ENCODE measurements at places on chromosomes 4 and X.

GRCh38 chr4:16461362-16461761, 235.1 kb upstream of the TAPT1 start:
- DNase-seq = no peak

DNA sequence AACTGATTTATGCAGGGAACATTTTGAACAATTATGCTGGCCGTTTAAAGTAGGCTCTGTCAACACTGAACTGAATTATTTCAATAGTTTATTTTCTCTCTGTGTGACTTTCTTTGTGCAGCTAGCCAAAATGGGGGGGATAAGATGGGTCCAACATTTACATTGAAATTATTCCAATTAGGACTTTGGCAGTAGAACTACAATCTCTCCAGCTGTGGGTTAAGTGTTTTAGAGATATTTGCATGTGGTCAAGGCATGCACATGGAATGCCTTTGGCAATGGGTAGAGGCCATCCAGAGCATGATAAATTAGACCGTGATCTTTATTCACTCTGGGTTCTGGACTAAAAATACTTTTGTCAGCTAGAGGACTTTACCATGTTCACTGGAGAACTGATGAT, 107.9 kb upstream of the ELOVL6 start:
- DNase-seq = no peak

- no peak for DNase-seq
These were observed 189.3 kb upstream of the GPRIN3 start for GRCh38 chr4:89496851-89497250.

DNA sequence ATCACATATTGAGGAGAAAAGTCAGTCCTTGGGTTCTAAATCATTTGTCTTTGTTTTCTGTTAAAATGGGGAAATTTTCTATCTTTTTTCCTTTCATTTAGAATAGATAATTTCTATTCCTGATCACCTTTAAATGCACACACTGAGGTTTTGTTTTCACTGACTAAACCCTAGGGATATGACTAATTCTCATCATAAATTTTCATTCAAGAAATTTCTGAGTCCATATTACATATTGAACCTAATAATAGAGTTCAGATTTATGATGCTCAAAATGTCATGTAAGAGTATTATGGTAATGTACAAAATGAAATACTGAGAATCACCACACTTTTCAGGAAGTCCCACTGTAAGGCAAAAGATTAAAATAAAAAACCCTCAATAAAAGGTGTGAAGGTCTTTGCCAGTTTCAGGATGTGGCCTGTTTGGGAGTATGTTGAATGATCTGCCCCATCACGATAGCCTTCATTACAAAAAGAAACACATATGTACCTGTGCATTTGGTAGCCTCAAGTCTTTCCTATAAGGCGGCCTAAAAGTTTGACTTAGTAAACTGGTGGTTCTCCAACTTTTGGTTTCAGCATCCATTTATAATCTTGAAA, 49.4 kb downstream of the LEF1 start:
- DNase-seq = no peak

- DNase-seq = no peak
These were observed 1.8 kb downstream of the CCSER1 start for GRCh38 chr4:90128961-90129495.

DNA sequence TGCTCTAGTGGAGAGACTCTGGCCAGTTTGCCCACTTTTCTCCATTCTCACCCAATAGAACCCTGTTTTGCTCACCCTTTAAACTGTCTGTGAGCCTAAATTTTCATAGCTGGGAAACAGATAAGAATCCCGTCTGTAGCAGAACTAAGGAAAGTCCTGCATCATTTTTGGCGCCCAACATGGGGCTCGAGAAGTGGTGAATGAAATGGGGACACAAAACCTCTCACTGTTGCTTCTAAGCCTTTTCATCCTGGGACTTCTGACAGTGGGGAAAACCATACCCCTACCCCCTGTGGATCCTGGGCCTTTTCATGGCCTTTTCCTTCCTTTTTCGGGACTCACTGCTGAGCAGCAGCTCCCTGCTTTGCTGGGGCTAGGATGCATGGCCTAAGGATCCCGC, 189.9 kb downstream of the INPP4B start:
- DNase-seq = peak; percentile 19

- DNase-seq = peak; percentile 23
These were observed 72.3 kb downstream of the PAK3 start for GRCh38 chrX:111168314-111168713.

GRCh38 chrX:13990126-13990800, 39.4 kb downstream of the GEMIN8 start:
- DNase-seq = no peak

GRCh38 chrX:24241822-24242648, 71.8 kb downstream of the SUPT20HL2 start:
- DNase-seq = peak; percentile 20

- DNase-seq = no peak
These were observed 14.0 kb downstream of the PNMA6F start for GRCh38 chrX:153307276-153308178.

DNA sequence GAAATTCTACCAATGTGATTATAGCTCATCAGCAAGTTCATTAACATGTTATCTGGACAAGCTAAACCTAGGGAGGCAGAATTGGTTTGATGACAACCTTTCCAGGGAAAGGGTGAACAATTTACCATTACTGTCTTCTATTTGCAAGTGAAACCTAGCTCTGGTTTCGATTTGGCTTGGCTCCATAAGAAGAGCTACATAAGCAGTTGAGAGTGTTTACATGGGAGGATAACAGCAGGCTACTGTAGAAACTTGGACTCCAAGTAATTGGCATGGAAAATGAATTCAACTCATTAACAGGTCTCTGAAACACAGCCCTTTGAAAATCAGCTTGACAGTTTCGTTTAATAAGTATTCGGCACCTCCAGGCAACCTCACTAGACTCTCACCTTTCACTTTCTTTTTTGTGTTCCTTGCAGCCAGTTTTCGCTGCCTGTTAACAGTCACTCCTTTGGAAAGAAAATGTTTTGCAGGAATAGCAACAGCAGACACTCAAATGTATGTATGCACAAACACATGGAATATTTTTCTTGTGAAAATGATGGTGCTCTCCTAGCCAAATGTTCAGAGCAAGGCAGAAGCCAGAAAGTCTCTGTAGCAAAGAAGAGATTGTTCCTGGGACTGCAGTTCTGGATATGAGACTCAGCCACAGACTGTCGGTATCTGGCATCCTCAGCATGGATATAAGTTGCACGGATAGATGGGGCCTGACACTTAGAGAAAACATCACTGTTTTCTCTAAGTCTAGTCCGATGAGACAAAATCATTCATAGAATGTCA, 27.5 kb downstream of the POU3F4 start:
- DNase-seq = no peak

Data from Jurkat, Clone E6-1 (cell line).